Esophagus muscularis mucosa (tissue), 4 donors: ENCODE measurements at places on chromosomes 13 and 19. TPM values are rescaled to one million over a fixed set of nuclear protein-coding genes. Genes with fewer than 3 reads are reported as not detected.

PNMA8B gene
- 1.7 TPM for total RNA-seq

CYP2A6 gene
- total RNA-seq: not detected

TLE2 gene
- total RNA-seq: 51.1 TPM

LAIR1 gene
- 7.6 TPM for total RNA-seq

CYSLTR2 gene
- 4.2 TPM for total RNA-seq

DNA sequence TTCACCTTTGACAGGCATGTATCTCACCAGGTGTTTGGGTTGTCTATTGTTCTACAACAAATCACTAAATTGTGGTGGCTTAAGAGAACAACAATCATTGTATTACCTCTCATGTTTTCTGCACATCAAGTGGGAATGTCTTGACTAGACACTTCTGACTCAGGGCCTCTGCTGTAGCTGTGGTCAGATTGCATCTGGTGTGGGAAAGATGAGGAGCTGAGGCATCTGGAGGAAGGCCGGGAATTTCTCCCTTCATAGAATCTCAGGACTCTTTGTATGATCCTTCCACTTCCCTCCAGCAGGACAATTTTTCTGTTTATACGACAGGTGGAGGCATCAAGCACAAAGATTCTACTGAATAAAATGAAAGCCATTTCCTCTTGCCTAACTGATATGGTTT lies 511.8 kb upstream of the NBEA start:
- H3K36me3 ChIP-seq: no peaks in the 10 kb centered on the region
- no peak for DNase-seq
- no peaks in the 10 kb centered on the region for H3K4me1 ChIP-seq
- H3K4me3 ChIP-seq: no peak overlapping the region
- no peaks in the 10 kb centered on the region for H3K27me3 ChIP-seq
- H3K27ac ChIP-seq: no peak overlapping the region

DNA sequence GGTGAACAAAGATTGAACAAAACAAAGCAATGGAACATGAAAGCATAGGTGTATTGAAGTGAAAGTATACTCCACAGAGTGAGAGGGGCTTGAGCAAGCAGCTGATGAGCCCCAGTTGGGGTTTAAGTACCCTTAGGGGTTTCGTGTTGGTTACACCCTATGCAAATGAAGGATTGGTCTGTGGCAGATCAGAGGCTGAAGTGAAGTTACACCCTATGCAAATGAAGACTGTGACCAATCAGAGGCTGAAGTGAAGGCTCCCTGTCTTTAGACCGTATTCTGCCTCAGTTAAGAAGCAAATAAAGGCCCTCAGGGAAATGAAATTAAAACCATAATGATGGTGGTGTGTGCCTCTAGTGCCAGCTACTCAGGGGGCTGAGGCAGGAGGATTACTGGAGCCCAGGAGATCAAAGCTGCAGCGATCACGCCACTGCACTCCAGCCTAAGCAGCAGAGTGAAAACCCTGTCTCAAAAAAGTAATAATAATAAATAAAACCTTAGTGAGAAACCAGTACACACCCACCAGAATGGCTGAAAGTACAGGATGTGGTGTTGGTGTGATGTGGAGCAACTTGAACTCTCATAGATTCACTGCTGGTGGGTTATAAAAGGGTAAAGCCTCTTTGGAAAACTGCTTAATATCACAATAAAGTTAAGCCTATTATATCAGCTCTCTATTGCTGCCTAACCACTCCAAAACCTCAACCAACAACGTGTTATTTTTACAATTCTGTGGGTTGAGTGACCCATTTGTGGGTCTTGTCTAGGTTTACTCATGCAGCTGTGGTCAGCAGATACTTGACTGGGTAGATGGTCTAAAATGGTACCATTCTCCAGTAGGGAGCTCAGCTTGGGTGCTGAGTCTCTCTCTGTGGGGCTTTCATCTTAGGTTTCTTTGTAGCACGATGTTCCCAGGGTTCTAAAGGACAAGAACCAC lies 12.8 kb upstream of the UPF3A start:
- DNase-seq: no peak
- peaks cover 58% of the 10 kb centered on the region for H3K36me3 ChIP-seq
- H3K27me3 ChIP-seq: no peaks in the 10 kb centered on the region
- H3K27ac ChIP-seq: no peak overlapping the region

DNA sequence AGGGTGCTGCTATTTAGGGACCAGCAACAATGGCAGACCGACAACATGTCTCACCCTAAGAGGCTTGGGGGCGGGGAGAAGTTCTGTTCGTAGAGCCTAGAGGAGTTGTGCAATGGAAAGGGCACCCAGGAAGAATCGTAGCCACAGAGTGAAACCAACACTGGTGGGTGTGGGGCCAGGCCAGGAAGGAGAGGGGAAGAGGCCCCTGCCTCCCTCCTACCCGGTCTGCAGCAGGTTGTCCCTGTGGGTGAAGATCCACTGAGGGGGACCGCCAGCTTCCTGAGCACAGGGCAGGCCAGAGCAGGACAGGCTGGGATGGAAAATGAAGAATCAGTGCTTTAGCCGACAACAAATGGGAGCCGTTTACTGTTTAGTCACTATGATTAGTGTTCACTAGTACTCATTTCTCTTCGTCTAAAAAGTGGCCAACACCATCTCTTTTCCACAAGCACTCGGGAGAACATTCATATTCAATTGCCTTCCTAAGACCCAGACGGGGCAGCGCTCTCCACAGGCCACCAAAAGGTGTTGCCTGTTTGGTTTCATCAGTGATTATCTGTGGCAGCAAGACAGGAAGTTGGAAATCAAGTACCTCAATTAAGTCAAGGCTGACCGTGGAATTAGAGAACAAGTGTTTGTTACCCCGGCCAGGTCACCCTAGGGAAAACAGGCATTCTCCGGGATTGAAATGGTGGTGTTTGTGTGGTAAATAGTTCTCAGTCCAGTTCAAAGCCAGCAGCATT lies 1.1 kb upstream of the ATP11A start:
- H3K36me3 ChIP-seq: no peaks in the 10 kb centered on the region
- DNase-seq: no peak

CKM gene
- not detected for total RNA-seq

DNA sequence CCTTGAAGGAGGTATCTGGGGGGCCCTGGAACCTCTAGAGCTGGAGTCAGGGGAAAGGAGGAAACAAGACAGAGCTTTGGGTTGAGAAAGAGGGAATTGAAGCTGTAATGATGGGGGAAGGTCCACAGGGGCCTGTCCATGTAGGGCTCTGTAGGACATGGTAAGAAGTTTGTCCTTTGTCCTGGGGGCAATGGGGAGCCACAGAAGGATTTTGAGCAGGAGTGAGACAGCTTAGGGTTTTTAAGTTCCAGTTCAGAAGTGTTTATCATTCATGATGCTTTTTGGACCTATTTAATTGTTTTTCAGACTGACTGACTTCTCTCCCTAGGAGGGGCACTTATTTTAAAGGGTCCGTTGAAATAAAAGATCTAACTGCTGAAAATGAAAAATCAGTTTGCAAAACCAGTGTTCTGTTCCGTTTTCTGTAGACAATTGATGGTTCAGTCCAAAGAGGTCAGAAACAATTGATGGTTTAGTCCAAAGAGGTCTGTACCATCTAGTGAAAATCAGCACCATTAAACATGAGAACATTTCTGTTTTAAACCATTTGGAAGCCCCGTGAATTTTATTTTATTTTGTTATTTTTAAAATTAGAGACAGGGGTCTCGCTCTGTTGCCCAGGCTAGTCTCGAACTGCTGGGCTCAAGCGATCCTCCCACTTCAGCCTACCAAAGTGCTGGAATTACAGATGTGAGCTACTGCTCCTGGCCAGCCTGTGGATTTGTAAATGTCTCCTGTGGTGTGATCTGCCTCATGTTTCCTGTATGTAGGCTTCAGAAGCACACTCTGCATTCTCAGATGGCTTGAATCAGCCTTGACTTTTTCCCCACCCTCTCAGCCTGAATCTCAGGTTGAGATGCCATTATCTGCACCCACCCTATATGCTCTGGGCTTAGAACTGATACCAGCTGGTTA lies 8.4 kb downstream of the PLD3 start:
- no peak for DNase-seq
- no peak overlapping the region for H3K4me3 ChIP-seq
- H3K27ac ChIP-seq: no peak overlapping the region
- H3K27me3 ChIP-seq: no peaks in the 10 kb centered on the region
- H3K4me1 ChIP-seq: no peaks in the 10 kb centered on the region

DNA sequence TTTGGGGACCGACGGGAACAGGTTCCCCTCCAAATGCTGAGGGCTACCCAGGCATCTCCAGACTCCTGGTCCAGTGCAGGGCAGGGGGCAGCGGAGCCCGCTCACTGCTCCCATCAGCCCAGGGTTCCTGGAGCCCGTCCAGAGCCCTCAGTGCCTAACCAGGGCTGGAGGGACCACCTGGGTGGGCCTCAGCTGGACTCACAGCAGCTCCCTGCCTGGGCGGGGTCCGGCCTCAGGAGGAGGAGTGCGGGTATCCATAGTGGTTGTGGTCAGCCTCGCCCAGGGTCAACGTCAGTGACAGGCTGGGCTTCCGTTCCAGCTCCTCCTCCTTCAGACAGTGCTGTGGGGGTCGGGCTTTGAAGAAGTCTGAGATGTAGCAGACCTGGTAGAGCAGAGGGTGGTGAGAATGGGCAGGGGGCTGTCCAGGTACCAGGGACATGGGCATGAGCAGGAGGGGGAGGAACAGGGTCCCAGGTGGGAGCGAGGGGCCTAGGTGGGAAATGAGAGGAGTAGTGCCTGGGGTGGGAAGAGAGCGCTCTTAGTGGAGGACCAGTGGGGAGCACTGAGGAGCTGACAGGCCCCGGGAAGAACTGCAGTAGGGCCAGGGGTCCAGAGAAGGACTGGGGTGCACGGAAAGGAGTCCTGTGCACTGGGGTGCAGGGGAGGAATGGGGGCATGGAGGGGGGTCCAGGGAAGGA lies 9.9 kb downstream of the PLPP2 start:
- H3K36me3 ChIP-seq: peaks cover 4% of the 10 kb centered on the region
- H3K27me3 ChIP-seq: peaks cover 57% of the 10 kb centered on the region
- DNase-seq: no peak
- H3K27ac ChIP-seq: no peak overlapping the region
- no peak overlapping the region for H3K4me3 ChIP-seq

- H3K36me3 ChIP-seq: no peaks in the 10 kb centered on the region
- no peak overlapping the region for H3K27ac ChIP-seq
- H3K4me3 ChIP-seq: no peak overlapping the region
- no peak for DNase-seq
- H3K27me3 ChIP-seq: no peaks in the 10 kb centered on the region
Observed at GRCh38 chr19:5313307-5313706, 27.3 kb downstream of the PTPRS start.

DNA sequence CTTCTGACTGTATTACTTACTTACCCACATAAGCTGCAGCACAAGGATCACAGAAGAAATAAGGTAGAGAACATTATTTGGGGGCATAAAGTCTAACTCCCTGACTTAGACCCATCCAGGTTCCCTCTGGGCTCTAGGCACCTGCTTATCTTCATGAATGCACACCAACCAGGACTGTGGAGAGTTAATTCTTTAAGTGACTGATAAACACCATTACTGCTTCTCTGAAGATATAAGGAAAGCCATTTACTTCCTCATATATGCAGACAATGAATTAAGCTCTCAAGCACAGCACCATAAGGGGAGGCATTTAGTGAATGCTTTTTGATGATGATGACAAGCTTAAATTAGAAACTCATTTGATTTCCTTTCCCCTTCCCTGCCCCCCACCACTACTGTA lies 22.5 kb downstream of the OBI1 start:
- no peaks in the 10 kb centered on the region for H3K27me3 ChIP-seq
- H3K4me3 ChIP-seq: no peak overlapping the region
- no peaks in the 10 kb centered on the region for H3K4me1 ChIP-seq
- H3K27ac ChIP-seq: no peak overlapping the region

SYT3 gene
- not detected for total RNA-seq

DNA sequence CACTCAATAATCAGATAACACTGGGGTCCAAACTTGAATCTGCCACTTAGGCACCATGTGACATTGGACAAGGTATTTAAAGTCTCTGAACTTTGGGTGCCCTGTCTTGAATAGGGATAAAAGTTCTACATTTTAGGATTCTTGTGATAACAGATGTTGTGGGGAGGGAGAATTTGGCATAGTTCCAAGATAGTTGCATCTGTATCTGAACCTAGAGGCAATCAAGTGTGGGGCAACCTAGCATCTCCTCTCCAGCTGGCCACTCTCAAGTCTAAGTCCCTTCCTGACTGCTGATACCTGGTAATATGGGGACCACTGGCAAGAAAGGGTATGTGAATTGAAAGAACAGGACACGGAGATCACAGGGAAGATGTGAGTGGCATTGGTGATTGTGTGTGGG lies 256.1 kb downstream of the FOXO1 start:
- H3K4me3 ChIP-seq: no peak overlapping the region
- no peaks in the 10 kb centered on the region for H3K27me3 ChIP-seq
- H3K27ac ChIP-seq: peak overlapping the region; percentile 56
- DNase-seq: peak; percentile 53
- peaks cover 10% of the 10 kb centered on the region for H3K4me1 ChIP-seq

C1QTNF9B gene
- total RNA-seq: not detected

DNA sequence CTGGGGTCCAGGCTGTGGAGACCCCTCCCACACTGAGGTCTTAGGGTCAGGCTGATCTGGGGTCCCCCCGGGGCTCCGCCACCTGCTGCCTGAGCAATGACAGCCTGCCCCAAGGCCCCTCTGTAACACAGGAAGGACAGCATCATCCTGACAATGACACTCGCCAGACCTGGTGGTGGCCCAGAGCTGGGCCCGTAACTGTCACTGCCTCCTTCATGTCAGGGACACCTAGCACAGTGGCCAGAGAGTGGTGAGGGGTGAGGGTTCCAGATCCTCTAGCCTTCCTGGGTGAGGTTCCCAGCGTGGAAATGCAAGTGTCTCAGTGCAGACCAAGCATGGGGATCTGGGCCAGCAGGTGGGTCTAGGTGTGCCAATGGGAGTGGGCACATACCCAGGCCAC lies 27.8 kb downstream of the OPA3 start:
- H3K4me3 ChIP-seq: no peak overlapping the region
- H3K27me3 ChIP-seq: no peaks in the 10 kb centered on the region
- no peaks in the 10 kb centered on the region for H3K36me3 ChIP-seq

LHFPL6 gene
- 75.9 TPM for total RNA-seq

OLFM2 gene
- 12.5 TPM for total RNA-seq

GRCh38 chr13:49418206-49418605 lies 25.7 kb downstream of the CAB39L start:
- H3K27me3 ChIP-seq: no peaks in the 10 kb centered on the region
- H3K4me3 ChIP-seq: no peak overlapping the region
- H3K36me3 ChIP-seq: no peaks in the 10 kb centered on the region
- H3K4me1 ChIP-seq: no peaks in the 10 kb centered on the region

DNA sequence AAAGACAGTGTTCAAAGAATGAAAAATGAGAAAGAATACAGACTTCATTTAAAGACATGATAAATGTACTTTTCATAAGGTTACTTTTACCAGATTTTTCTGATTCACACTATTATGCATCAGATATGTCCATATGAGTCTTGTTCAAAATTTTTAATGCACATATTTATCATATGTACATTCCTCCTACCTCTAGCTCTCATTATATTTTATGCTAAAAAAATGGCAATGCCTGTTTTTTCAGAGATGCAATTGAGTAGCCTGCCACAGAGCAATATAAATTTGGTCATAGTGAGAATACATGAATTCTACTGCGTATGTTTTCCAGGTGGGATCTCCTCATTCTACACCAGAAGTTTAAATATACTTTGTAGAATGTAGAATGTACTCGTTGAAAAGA lies 807.0 kb upstream of the SLITRK6 start:
- no peaks in the 10 kb centered on the region for H3K4me1 ChIP-seq
- no peaks in the 10 kb centered on the region for H3K27me3 ChIP-seq
- H3K4me3 ChIP-seq: no peak overlapping the region
- no peak for DNase-seq

CPT1C gene
- total RNA-seq: 3.8 TPM

ATXN8OS gene
- not detected for total RNA-seq
